ENCODE measurements at places on chromosomes 16 and 17.

DNA sequence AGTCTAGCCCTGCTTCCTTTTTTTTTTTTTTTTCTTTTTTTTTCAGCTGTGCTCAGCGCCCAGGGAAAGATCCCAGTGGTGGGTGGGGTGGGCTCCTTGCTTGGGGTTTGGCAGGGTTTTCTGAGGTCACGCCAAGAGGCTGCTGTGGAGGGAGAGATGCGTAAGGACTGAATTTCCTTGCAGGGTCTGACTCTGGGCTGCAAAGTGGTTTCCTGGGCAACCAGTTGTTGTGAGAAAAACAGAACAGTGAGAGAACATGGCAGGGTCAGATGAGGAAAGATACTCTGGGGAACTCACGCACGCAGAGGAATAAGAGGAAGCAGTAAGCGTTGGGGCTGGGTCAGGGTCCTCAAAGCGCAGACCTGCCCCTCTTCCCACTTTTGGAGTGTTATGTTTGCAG, 119.5 kb downstream of the IRF8 start:
- H3K4me3 ChIP-seq = no peak overlapping the region
- H3K4me1 ChIP-seq = no peaks in the 10 kb centered on the region
- no peak overlapping the region for H3K27ac ChIP-seq
- peaks cover 2% of the 10 kb centered on the region for H3K36me3 ChIP-seq
- no peak for DNase-seq
- H3K27me3 ChIP-seq = peaks cover 16% of the 10 kb centered on the region

DNA sequence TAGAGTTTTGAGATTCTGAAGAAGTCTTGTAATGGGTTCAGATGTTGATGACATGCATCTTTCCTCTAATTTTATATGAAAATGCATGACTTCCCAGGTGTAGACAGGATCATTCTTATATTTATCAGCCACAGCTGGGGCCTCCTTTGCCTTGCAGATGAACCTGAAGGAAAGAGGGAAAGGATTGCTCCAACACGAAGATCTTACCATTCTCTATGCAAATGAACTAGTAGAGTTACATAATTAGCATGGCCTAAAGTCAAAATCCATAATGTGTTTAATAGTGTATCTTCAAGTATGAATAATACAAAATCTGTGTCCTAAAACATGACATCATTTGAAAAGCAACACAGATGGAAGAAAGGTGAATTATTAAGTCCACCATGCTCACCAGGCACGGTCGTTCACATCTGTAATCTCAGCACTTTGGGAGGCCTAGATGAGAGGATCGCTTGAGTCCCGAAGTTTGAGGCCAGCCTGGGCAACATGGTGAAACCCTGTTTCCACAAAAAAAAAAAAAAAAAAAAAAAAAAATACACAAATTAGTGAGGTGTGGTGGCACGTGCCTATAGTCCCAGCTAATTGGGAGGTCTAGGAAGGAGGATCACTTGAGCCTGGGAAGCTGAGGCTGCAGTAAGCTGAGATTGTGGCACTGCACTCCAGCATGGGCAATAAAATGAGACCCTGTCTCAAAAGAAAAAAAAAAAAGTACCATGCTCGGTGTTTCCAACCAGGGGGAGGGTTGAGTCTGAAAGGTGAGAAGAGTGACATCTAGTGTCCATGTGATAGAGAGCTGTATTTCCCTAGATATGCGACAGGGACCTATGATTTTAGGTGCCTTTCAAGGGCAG, 6.3 kb downstream of the VWA3A start:
- peaks cover 2% of the 10 kb centered on the region for H3K4me1 ChIP-seq
- H3K27me3 ChIP-seq = peaks cover 30% of the 10 kb centered on the region
- no peak overlapping the region for H3K4me3 ChIP-seq
- DNase-seq = no peak
- H3K27ac ChIP-seq = no peak overlapping the region

GRCh38 chr16:55909876-55910275, 34.7 kb upstream of the CES5A start:
- H3K4me1 ChIP-seq = no peaks in the 10 kb centered on the region
- no peak for DNase-seq
- no peak overlapping the region for H3K4me3 ChIP-seq
- H3K27me3 ChIP-seq = no peaks in the 10 kb centered on the region

DNA sequence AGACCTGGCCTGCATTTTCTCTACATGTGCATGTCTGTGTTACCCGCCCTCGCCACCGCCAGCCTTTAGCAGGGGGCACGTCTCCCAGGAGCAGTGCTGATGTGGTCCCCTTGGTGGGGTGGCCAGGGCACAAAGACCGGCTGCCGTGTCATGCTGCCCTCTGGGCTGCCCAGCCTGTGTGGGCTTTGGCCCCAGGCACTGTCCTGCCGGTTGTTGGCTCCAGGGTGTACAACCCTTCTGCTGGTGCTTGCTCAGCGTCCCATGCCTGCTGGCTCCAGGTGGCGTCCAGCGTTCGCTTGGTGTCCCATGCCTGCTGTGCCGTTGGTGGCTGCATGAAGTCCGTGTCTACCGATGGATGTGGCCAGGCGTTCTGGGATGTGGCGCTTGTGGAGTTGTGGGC, 4.1 kb downstream of the BAIAP2 start:
- DNase-seq = no peak
- H3K27ac ChIP-seq = no peak overlapping the region
- H3K36me3 ChIP-seq = no peaks in the 10 kb centered on the region
- peaks cover 8% of the 10 kb centered on the region for H3K4me1 ChIP-seq
- H3K27me3 ChIP-seq = peaks cover 26% of the 10 kb centered on the region
- no peak overlapping the region for H3K4me3 ChIP-seq

GRCh38 chr17:7710301-7710700, 5.3 kb downstream of the EFNB3 start:
- H3K36me3 ChIP-seq = no peaks in the 10 kb centered on the region
- no peak overlapping the region for H3K27ac ChIP-seq
- H3K4me1 ChIP-seq = peaks cover 19% of the 10 kb centered on the region
- no peak overlapping the region for H3K4me3 ChIP-seq

DNA sequence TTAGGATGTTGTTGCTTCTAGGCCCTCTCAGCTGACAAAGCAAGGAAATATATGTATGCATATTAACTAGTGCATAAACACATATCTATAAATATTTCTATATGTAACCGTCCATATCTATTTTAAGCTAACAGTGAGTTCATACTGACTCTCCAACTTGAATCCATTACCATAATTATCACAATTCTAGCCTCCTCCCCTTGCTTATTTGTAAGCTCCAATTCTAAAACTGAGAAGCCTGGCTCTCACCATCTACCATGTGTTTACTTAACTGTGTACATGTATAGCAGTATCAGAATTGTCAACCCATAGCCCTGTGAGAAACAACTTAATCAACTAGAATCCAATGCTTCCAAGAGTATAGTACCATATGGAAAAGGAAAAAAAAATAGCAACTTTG, 5.1 kb downstream of the ABCC12 start:
- H3K27me3 ChIP-seq = peaks cover 18% of the 10 kb centered on the region
- no peaks in the 10 kb centered on the region for H3K36me3 ChIP-seq
- no peak for DNase-seq
- H3K4me3 ChIP-seq = no peak overlapping the region

Measured in T-helper 2 cell treated with Interferon-gamma antibody and Interleukin-4, amounts not matched to agents 5 μg/mL and 100 μg/mL, for 36 hours (primary cell).